ENCODE measurements at places on chromosomes 12 and 14.

GRCh38 chr14:87960013-87960787 lies 32.8 kb downstream of the GALC start:
- DNase-seq: no peak

GRCh38 chr14:59204305-59204704 lies 15.8 kb downstream of the DAAM1 start:
- DNase-seq: no peak

DNA sequence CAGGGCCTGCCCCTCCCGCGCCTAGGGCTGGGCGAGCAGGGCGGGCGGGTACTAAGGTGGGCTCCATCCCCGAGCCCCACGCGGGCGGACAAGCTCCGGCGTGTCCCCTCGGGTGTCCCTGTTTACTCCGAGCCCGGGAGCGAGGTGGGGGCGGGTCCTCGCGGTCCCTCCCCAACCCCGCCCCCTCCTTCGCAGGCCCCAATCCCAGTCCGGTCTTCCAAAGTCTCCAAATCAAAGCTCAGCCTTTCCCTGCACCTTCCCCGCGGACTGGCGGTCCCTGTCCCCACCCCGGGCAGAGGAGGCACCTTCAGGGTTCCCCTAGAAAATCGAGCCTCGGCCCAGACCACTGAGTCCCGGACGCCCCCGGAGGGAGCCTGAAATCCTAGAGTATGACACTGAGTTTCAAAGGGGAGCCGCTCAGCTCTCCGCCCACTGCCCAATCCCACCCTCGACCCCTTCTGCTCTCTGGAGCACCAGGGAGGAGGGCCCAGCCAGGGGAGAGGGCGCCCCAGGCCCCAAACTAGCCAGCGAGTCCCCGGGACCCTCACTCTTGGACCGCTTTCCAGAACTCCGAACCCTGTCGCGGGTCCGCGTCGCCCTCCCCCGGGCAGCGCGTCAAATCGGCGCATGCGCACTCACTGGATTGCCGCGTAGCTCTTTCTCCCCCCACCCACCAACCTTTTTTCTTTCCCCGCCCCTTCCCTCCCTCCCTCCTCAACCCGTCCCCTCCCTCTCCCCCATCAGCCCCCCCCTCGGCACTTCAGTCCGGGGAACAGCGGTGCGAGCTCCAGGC lies at the start of gene LRP1:
Gene LRP1 (plus strand): TSS at position 758 of the 793 bp plus-strand sequence. CDS start 482 bp downstream, outside the sequence.
- peak; percentile 83 for DNase-seq

- peak; percentile 93 for DNase-seq
Observed at GRCh38 chr14:35374263-35374712, 30.3 kb downstream of the NFKBIA start.

- DNase-seq: no peak
Observed at GRCh38 chr12:116977465-116978380, 67.0 kb downstream of the FBXW8 start.

DNA sequence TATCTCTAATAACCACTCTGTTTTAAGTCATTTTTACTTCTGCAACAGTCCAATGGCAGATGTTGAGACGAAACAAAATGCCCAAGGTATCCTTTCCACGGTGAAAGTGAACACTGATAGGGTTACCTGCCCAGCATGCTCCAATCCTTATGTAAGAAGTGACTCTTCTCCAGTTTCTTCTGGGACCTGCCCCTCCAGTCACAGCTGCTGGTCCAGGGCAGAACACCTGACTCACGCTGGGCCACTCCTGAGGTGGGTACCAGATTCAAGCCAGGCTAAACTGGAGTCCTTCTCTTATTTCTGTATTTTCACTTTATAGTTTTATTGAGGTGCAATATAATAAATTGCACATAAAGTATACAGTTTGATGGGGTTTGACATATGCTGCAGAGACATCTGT lies 16.7 kb downstream of the NT5DC3 start:
- DNase-seq: no peak

GRCh38 chr12:89968151-89968700 lies 259.6 kb upstream of the ATP2B1 start:
- DNase-seq: no peak

- DNase-seq: peak; percentile 54
Observed at GRCh38 chr12:22299294-22299912, 35.1 kb downstream of the ST8SIA1 start.
